ENCODE measurements at places on chromosomes 3 and 15. TPM values are rescaled to one million over a fixed set of nuclear protein-coding genes. Genes with fewer than 3 reads are reported as not detected.

CPNE9 gene
- not detected for total RNA-seq

SLC33A1 gene
- total RNA-seq, result 28.4 TPM

DNA sequence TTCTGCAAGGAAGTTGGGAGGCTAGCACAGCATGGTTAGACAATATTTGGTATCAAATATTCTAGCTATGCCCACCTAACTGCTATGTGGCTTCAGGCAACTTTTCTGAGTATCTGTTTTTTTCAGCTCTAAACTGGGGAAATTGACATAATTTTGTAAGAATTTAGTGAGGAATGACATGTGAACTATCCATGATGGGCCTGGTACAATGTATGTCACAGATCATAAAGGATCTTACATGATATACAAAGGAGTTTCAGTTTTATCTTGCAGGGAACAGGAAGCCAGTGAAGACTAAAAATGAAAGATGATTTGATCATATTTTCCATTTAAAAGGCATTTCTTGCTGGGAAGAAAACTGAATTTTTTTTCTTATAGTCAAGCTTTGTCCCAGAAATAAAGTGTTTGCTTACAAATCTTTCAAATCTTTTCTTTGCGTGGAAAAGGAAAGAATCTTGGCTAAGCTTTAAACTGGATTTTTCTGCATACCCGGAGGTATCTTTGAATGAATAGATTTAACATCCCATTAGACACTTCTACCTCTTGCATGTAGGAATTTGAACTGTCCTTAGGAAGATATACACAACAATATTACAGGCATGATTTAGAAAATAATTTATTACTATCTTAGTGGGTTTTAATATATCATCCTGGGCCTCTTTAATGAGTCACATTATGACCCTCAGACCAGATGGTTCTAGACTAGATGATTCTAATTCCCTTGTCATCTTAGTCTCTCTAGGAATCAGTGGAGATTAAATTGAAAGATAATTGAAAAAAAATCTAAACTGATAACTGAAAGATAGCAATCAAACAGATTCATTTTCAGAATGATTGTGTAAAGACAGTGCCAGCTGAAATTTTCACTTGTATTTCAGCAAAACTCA is 436.0 kb upstream of the THBS1 start:
- no peak for DNase-seq

- no peak for DNase-seq
These were observed 749 bp downstream of the SRGAP3 start for GRCh38 chr3:9248522-9249271.

DNA sequence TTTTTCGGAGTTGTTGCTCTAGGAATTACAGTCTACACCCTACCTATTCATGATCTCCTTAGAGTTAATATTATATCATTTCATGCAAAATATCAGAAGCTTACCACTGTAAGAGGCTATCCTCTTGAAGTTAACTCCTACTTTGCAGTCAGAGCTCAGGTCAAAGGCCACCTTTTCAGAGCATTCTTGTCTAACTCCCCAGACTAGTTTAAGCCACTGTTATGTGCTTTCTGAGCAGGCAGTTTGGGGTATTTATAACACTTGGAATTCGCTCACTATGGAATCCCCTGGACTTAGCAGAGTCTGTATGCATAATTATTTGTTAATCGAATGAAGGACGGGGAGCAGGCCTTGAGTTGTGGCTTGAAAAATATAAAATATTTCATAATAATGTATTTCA is 21.7 kb downstream of the MED12L start:
- DNase-seq, result no peak

GRCh38 chr15:99050328-99050980 is 42.9 kb upstream of the PGPEP1L start:
- DNase-seq, result no peak

- DNase-seq, result peak; percentile 48
These were observed 439.2 kb downstream of the MCTP2 start for GRCh38 chr15:94670438-94671034.

- peak; percentile 39 for DNase-seq
These were observed 13.9 kb upstream of the PAQR9 start for GRCh38 chr3:142977399-142977728.

DNA sequence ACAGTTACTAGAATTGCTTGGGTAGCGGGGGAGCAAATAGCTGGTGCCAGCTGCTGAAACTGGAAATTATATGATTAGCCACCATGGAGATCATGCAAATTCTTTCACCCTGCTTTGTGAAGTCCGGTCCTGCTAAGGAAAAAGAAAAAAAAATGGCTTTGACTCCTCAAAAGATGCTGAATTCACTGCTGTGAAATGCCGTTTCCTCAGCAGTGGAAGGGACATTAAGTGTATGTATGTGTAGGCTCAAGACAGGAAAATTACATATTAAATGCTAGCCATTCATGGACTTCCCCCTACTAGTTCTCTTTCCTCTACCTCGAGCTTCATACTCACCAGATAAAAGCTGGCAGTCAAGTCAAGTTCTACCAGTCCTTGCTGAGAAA is 81.9 kb upstream of the ZBED2 start:
- no peak for DNase-seq
